ENCODE measurements at places on chromosomes 1 and 21. TPM values are rescaled to one million over a fixed set of nuclear protein-coding genes. Genes with fewer than 3 reads are reported as not detected.

- H3K4me1 ChIP-seq = no peaks in the 10 kb centered on the region
- H3K27me3 ChIP-seq = no peaks in the 10 kb centered on the region
- H3K36me3 ChIP-seq = no peaks in the 10 kb centered on the region
- no peak for DNase-seq
- H3K27ac ChIP-seq = no peak overlapping the region
These were observed 51.8 kb upstream of the GFI1 start for GRCh38 chr1:92538413-92539061.

DNA sequence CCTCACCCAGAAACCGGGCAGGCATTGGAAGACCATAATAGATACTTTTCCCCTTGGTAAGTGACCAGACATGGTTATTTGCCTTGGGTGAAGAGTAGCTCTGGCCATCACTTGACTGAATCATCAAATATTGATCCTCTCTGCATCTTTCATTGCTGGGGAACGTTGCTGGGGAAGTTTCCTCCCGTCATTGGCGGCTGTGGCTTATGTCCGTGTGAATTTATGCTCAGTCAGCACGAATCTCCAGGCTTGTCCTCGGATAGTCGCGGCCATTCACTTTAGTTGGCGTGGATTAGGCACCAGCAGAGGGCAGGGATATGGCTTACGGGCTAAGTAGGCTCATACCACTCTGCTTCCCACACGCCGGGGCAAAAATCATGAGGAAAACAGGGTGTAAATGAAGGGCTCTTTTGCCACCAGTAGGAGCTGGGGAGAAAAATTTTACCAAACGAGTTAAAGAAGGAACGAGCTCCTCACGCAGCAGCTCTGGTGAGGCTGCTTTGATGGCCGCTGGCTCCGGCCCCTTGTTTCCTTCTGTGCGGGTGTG, 473.4 kb downstream of the CAMTA1 start:
- H3K27ac ChIP-seq = no peak overlapping the region
- H3K4me3 ChIP-seq = no peak overlapping the region
- peaks cover 92% of the 10 kb centered on the region for H3K27me3 ChIP-seq
- DNase-seq = no peak
- no peaks in the 10 kb centered on the region for H3K4me1 ChIP-seq

- H3K36me3 ChIP-seq = no peaks in the 10 kb centered on the region
- H3K27me3 ChIP-seq = no peaks in the 10 kb centered on the region
- no peak for DNase-seq
- no peak overlapping the region for H3K4me3 ChIP-seq
- H3K27ac ChIP-seq = no peak overlapping the region
These were observed 785.1 kb upstream of the ADGRL4 start for GRCh38 chr1:79791488-79792218.

DNA sequence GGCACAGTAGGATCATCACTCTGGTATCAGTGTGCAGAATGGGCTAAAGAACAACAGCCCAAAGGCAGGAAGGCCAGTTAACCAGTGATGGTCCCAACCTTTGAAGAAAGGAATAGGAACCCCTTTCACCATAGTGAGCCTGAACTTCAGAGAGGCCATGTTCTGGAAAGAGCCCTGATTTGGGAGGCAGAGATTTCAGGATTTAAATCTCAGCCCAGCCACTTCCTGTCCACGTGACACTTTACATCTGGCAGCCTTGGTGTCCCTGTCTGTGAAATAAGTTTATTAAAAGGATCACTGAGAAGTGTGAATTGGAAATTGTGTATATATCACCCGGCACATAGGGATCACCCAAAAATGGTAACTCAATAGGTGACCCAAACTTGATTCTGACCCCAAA, 13.0 kb downstream of the MATN1 start:
- H3K27ac ChIP-seq = no peak overlapping the region
- no peaks in the 10 kb centered on the region for H3K27me3 ChIP-seq
- DNase-seq = no peak
- no peaks in the 10 kb centered on the region for H3K36me3 ChIP-seq

Gene OXCT2
- 1.6 TPM for total RNA-seq

DNA sequence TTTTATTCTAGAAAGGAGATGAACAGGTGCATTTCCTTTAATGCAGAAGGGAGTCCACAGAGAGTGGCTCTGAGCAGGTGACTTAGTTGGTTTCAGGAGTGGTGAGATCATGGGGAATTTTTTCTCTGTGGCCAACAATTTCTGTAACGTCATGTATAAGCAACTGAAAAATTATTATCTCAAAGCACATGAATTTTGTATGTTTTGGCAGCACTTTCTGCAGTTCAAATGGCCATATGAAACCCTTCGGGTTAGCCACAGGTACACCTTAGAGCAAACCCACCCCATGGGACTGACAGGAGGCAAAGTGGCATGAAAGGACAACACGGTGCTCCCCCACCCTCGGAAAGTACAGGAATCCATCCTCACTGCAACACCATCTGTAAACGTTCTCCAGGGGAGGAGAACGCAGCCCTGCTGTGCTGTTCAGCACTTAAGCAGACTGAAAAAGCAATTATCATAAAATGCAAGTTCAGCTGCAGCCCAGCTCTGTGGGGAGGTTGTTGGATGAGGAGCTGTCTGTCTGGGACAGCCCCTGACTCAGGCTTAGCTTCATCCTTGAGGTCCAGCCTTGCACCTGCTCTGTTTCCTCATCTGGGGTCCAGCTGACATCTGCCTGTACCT, 55.8 kb upstream of the CLDN14 start:
- no peak overlapping the region for H3K4me3 ChIP-seq
- DNase-seq = no peak
- no peaks in the 10 kb centered on the region for H3K4me1 ChIP-seq
- H3K36me3 ChIP-seq = no peaks in the 10 kb centered on the region
- no peak overlapping the region for H3K27ac ChIP-seq

Gene C1orf141
- not detected for total RNA-seq

- H3K36me3 ChIP-seq = peaks cover 86% of the 10 kb centered on the region
- no peak overlapping the region for H3K4me3 ChIP-seq
- peaks cover 5% of the 10 kb centered on the region for H3K4me1 ChIP-seq
- peak overlapping the region; percentile 7 for H3K27ac ChIP-seq
These were observed 13.1 kb downstream of the ZNF326 start for GRCh38 chr1:90007979-90008404.

Gene CCDC24
- 47.9 TPM for total RNA-seq

DNA sequence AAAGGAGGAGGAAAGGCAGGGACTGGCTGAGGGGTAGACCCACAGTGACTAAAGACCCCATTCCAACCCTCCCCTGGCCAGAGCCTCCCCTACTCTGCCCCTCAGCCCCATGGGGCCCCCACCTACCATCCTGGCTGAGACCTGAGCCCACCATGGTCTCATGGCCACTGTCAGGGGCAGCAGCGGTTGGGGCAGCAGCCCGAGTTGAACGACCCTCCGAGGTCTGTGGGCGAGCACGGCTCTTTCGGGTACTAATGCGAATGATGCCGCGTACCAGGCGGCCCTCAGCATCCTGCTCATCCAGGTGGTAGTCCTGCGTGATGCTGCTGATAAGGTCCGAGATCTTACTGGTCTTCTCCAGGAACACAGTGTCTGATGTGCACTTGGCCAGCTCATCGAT, 9.1 kb downstream of the KDF1 start:
- no peaks in the 10 kb centered on the region for H3K27me3 ChIP-seq
- DNase-seq = no peak
- 0 out of 2 replicates have a peak, but pooled peaks cover 3% of the 10 kb centered on the region for H3K36me3 ChIP-seq
- no peak overlapping the region for H3K4me3 ChIP-seq

Gene AK4
- total RNA-seq = 17.6 TPM

Gene TMEM51
- total RNA-seq = 11.7 TPM

GRCh38 chr1:31497601-31498000, 78.7 kb upstream of the TINAGL1 start:
- no peaks in the 10 kb centered on the region for H3K4me1 ChIP-seq
- H3K36me3 ChIP-seq = no peaks in the 10 kb centered on the region
- H3K27ac ChIP-seq = no peak overlapping the region
- DNase-seq = no peak
- H3K27me3 ChIP-seq = no peaks in the 10 kb centered on the region
- H3K4me3 ChIP-seq = no peak overlapping the region

DNA sequence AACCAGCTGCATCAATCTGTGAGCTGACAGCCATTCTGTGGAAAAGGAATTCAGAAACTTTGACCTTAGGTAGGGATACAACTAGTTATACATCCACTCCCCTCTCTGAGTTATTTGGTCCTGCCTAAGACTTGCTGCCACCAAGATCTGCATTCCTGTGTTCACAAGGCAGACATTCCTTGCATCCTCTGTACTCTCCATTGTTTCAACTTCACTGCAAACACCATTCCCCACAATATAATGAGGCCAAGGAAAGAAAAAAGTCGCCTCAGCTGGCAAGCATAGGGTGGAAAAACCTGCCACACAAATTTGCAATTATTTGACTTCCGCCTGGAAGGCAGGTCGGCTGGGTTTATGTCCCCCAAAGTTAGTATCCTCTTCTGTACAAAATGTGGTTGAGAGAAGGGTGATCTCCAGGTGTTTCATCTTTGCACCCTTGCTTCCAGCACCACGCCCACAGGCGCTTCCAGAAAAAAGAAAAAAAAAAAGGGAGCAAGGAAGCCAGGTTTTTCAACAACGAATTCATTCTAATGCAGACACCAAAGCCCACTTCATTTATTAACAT, 676 bp upstream of the CTTNBP2NL start:
- no peaks in the 10 kb centered on the region for H3K36me3 ChIP-seq
- DNase-seq = peak; percentile 43
- peak overlapping the region; percentile 94 for H3K27ac ChIP-seq
- H3K27me3 ChIP-seq = no peaks in the 10 kb centered on the region
- H3K4me1 ChIP-seq = peaks cover 45% of the 10 kb centered on the region
- H3K4me3 ChIP-seq = peak overlapping the region; percentile 97

All from PC-9 (cell line).